ENCODE measurements at places on chromosomes 11 and 22. TPM values are rescaled to one million over a fixed set of nuclear protein-coding genes. Genes with fewer than 3 reads are reported as not detected.

Gene WNT7B
- not detected for total RNA-seq

DNA sequence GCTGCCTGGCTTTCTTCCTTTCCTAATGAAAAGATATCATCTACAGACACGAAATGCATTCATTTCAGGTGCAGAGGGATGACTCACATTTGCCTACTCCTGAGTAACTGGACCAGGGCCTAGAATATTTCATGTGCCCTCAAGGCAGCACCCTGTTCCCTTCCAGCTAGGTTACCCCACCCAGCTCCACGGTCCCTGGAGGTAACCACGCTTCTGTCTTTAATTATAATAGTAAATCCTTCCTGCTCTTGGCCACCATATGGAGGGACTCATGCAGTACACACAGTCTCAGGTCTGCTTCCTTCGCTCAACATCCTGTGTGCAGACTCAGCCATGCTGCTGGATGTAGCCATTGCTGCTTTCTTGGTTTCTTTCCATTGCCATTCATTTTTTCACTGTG, 22.3 kb downstream of the DHCR7 start:
- H3K4me1 ChIP-seq: peaks cover 29% of the 10 kb centered on the region
- H3K36me3 ChIP-seq: no peaks in the 10 kb centered on the region
- H3K27ac ChIP-seq: no peak overlapping the region
- H3K27me3 ChIP-seq: no peaks in the 10 kb centered on the region
- DNase-seq: no peak

DNA sequence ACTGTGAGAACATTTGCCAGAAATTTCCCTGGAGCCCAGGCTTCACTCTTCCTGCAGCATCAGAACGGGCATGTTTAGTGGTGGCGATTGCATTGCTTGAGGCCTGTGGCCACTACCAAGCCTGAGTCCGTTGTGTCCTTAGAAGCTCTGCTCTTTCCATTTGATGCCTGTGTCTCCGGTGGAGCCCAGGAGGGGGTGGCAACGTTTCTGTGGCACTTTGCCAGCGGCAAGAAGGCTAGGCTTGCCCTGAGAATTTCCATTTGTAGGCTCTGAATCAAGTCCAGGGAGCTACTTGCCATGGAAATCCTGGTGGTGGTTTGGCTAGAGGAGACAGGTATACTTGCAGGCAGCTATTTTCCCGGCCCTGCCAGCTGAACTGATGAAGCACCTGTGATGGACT, 47.1 kb downstream of the ADAMTS8 start:
- no peak for DNase-seq
- H3K4me3 ChIP-seq: no peak overlapping the region
- no peak overlapping the region for H3K27ac ChIP-seq
- H3K27me3 ChIP-seq: no peaks in the 10 kb centered on the region
- H3K36me3 ChIP-seq: no peaks in the 10 kb centered on the region

DNA sequence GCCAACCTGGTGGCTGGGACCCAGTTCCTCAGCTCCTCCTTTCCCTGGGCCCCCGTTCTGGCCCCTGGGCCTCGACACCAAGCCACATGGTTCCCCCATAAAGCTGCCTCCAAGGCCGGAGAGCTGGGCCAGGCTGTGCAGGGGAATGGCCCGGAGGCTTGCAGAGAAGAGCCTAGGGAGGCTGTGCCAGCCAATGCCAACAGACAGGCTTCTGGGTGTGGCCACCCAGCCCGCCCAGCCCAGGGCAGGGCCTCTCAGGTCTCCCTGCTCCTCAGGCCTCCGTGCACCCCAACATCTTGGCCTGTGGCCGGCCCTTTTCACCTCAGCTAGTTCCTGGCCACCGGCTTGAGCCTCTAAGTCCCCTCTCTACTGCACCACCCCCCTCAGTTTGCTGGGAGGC, 17.4 kb upstream of the FLRT1 start:
- H3K4me1 ChIP-seq: no peaks in the 10 kb centered on the region
- no peak for DNase-seq
- H3K27me3 ChIP-seq: no peaks in the 10 kb centered on the region
- no peaks in the 10 kb centered on the region for H3K36me3 ChIP-seq
- H3K27ac ChIP-seq: no peak overlapping the region
- H3K4me3 ChIP-seq: no peak overlapping the region

DNA sequence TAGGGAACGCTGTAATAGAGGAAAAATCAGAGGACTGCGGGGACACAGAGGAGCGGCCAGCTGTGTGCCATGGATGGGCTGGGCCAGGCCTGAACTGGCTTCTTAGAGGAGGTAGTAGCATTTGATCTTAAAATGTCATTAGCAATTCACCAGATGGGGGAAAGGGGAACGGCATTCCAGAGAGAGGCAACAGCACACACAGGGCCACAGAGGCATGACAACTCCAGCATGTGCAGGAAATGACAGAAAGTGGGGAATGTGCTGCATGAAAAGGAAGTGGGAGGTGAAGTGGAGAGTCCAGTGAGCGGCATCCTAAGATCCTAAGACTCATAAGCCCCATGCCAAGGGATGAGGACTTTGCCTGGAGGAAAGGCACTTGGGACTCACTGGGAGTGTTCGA, 69.0 kb downstream of the UBASH3B start:
- no peak for DNase-seq
- peaks cover 9% of the 10 kb centered on the region for H3K27me3 ChIP-seq
- H3K4me3 ChIP-seq: no peak overlapping the region
- peaks cover 64% of the 10 kb centered on the region for H3K4me1 ChIP-seq
- H3K27ac ChIP-seq: no peak overlapping the region

- H3K27ac ChIP-seq: no peak overlapping the region
- H3K4me1 ChIP-seq: no peaks in the 10 kb centered on the region
- no peak for DNase-seq
- no peaks in the 10 kb centered on the region for H3K36me3 ChIP-seq
- peaks cover 35% of the 10 kb centered on the region for H3K27me3 ChIP-seq
These were observed 1.2 kb upstream of the GAL start for GRCh38 chr11:68683121-68683520.

All from activated B cell treated with CpG ODN at 0.5 μM for 24 hours (primary cell).